ENCODE measurements at places on chromosomes 11 and 22.

DNA sequence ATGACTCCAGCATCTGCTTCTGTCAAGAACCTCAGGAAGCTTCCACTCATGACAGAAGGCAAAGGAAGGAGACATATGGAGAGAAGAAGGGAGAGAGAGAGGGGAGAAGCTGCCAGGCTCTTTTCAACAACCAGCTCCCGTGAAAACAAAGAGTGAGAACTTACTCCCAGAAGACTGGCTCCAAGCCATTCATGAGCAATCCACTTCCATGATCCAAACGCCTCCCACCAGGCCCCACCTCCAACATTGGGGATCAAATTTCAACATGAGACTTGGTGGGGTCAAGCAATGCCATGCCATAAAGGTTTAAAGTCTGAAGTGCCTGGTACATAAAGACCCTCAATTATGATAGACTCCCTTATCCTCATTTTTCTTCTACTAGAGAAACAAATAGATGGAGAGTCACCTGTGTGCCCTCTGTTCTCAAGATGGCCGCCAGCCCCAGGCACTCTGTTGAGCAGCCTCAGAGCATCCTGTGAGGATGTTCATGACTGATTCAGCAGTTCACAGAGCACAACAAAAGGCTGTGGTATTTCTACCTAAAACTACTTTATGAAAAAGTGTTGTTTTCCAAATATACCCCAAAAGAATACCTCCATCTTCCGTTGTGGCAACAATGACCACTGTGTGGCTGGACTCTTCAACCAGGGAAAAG lies 69.0 kb upstream of the CRTAM start:
- no peak for DNase-seq

DNA sequence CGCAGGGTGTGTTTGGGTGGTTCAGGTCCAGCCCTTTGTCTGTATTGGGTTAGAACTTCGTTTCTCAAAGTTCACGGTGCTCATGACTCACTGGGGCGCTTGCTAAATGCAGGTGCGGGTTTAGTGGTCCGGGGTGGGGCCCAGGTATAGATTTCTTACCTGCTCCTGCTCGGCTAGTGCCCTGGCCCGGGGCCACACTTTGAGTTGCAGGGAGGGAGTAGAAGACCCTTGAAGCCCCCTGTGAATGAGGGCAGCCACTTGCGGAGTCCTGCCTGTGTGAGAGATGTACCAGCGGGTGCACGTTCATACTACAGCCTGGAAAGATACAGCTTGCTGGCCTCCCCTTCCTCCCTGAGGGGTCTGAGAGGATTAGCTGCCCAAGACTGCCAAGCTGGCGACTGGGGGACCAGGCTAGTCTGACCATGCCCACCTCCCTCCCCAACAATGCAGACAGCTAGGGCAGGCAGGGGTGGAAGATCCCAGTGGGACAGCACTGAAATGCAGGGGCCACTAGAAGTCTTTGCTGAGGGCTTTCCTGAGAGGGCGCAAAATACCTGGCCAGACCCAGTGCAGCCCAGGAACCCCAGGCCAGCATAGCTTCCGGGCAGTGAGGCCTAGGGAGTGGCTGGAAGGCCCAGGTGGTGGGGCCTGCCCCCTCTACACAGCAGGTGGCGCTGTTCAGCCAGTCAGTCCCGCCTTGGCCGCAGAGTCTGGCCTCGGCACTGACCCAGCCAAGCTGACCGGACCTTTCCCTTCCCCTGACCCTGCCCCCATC lies 5.1 kb upstream of the MYRF start:
- peak; percentile 52 for DNase-seq

DNA sequence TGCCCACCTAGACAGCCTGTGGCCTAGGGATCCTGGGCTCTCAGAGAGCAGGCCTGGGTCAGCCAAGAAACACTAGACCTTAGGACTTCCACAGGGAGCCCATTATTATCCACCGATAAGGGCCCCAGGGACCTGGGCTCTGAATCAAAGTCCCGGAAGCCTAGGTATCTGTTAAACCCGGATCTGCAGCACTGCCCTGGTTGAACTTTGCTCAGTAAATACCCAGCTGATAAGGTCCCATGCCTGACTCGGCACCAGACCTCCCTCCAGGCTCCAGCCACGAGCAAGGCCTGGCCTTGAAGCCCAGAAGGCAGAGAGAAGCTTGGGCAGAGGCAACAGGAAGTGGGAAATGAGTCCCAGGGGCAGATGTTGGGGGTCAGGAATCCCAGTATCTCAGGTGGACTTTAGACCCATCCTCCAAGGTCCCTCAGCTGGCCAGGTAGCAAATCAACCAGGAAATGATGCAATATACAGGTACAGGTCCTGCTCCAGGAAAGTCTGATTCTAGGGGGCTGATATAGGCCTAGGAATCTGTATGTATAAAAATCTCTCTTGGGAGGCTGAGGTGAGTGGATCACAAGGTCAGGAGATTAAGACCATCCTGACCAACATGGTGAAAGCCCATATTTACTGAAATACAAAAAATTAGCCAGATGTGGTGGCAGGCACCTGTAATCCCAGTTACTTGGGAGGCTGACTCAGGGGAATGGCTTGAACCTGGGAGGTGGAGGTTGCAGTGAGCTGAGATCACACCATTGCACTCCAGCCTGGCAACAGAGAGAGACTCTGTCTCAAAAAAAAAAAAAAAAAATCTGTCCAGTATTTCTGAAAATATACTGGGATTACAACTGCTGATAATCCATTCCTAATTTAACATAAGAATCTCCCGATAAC lies 18.7 kb downstream of the POU2AF1 start:
- no peak for DNase-seq

- no peak for DNase-seq
Measured at GRCh38 chr11:3685923-3686322, 14.7 kb upstream of the CHRNA10 start.

GRCh38 chr11:131792243-131792642 lies 421.8 kb downstream of the NTM start:
- DNase-seq, result no peak

DNA sequence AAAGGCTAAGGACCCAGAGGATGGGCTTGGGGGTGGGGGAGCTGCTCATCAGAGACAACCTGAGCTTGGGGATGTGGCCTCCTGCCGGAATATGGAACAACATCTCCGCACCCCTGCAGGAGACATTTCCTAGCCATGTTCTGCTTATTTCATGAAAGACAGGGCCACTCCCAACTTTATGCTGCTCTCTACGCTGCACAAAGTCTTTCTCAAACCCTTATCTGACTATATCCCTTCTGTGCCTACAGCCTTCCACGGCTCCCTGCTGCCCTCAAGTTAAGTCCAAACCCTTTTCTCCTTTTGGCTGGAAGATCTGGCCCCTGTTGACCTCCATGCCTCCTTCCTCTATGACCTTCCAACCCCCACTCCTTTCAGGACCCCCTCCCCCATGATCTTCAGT lies 562.0 kb downstream of the MN1 start:
- DNase-seq, result no peak

GRCh38 chr22:48500471-48501230 lies 1327.0 kb downstream of the BRD1 start:
- no peak for DNase-seq

GRCh38 chr11:65298655-65299179 lies 15.9 kb upstream of the CDC42EP2 start:
- no peak for DNase-seq

GRCh38 chr22:23984430-23984829 lies 4.5 kb downstream of the GSTT2 start:
- DNase-seq, result peak; percentile 75

DNA sequence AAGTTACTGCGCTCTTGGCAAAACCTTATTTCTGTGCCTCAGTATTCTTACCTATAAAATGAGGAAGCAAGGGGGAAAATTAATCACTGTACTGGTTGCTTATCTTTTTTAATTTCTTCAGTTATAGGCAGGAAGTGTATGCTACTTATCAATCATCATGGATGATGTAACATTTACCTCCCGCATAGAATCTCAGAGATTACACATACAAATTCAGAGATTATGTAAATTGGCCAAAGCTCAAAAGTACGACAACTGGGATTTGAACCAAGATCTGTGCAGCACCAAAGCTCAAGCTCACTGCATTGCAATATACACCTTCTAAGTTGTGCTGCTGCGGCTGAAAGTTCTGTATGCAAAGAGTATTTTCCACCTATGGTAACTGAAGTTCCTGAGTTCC lies 83.0 kb downstream of the PDHX start:
- no peak for DNase-seq

- no peak for DNase-seq
Measured at GRCh38 chr11:7449841-7450214, 35.5 kb upstream of the OLFML1 start.

DNA sequence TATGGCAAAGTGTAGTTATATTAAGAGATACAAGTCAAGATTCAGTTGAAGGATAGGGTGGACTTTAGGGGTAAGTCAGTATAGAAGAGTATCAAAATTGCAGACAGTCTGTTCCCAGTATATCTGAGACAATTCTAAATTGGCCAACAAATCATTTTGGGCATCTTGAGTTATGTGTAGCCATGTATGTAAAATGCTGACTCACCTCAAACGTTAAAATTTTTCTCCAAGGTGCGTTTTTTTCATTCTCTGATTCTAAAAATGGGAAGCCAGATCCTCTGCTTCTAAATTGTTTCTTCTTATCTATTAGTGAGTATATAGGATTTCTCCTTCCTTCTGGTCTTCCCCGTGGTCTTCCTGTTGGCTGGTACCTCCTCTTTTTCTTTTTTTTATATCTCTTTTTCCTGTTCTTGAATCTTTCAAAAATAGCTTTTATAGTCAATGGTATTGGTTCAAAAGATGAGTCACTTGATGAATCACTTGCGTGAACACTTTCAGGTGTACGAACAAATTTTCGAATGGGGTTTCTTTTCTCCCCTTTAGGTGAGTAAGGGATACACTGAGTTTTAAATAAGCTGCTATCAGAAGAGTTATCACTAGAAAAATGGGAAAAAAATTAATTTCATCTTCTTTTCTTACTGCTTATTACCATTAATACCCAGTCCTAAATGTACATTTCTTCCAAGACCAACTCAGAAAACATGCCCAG lies 3.2 kb downstream of the TAF1D start:
- DNase-seq, result no peak

DNA sequence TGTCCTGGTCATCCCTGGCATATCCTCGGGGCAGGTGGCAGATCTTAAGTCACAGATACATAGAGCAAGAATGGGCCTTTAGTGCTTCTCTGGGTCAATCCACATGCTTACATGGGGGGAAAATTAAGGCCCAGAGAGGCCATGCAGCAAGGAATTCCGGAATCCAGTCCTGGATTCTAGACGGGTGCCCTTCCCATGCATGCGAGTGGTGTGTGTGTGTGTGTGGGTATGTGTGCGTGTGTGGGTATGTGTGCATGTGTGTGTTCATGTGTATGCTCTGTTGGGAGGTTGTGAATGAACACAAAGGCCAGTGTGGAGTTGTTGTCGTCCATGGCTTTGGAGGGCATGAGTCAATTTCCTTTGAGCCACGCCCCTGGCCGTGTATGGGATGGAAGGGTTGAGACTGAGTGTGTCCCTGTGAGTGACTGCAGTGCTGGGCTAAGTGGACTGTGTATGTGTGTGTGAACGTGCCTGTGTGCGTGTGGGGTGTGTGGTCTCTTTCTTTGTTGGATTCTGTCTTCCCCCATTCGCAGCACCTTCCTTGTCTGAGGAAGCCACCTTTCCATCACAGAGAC lies 33.4 kb upstream of the EIF3D start:
- DNase-seq, result no peak

GRCh38 chr11:100830978-100831732 lies 144.1 kb downstream of the ARHGAP42 start:
- DNase-seq, result no peak

DNA sequence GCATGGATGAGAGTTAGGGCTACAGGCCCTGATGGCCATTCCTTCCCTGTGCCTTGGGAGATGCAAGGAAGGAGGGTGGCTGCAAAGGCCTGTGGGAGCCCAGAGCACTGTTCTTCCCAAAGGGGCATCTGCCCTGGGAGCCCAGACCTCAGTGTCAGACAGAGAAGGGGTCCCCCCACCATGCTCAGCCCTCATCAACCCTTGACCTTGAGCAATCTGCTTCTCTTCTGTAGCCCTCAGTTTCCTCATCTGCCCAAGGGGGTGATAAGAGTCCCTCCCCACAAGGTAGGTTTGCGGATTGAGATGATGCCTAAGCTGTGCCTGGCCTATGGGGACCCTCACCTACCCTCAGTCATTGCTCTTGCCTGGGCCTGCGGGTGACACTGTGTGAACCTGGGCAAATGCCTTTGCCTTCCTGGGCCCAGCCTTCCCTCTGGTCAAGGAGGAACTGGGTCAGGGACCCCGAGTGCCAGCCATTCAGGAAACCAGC lies 47.5 kb downstream of the IGLL5 start:
- no peak for DNase-seq

DNA sequence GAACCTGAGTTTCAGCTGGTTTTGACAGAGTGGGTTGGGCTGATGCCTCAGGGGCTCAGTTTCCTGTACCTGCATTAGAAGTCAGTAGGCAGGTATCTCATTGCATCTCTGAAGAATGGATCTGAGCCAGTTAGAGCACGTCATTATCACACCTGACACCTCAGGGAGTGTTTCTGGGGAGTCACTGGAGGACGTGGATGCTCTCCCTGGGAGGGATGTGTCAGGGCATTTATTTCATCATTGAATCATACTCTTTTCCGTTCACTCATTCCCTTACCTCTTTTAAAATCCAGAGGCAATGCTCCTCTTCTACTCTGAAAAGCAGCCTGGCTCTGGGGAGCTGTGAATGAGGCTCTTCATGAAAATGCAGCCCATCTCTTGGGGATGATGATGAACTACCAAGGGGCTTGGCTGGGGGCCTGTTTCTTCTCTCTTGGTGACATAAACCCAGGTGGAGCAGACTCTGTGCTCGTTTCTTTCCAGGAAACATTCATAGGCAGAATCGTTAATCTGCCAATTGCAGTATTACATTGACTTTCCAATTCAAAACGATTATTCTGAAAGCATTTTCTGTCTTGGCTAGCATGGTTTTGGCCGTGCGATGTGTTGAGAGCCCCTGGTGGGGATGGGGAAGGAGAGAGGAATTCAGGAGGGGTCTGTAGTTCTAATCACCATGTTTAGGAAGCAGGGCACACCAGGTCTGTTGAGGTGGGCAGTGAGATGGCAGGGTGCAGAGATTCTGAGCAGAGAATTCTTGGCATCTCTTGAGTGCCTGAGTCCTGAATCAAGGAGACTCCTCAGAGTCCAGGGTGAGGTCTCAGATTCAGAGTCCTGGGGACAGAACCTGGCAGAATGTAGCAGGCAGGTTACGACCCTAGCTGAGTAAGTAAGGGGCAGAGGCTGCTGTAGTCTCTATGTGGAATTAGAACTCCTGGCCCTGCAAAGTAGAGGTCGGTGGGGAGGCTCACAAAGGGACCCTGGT lies 12.6 kb downstream of the PARVA start:
- DNase-seq, result no peak

- no peak for DNase-seq
Measured at GRCh38 chr11:106208760-106209159, 131.3 kb downstream of the AASDHPPT start.

GRCh38 chr11:10604798-10605197 lies 36.3 kb upstream of the LYVE1 start:
- no peak for DNase-seq

DNA sequence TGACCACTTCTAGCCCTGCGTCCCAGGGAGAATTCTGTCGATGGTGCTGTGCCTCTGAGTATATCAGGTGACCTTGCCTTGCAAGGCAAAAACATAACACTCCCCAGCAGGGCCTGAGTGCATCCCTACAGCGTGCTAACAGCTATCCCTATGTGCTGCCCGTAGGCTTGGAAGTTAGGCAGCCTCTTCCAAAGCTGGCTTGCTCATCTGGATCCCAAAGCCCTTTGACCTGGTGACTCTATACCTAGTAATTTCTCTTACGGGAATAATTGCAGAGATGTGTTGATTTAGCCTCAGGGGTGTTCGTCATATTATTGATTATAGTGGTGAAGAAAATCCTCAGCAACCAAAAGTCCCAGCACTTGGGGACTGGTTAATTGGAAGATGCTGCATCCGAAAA lies 32.6 kb upstream of the CRYBB3 start:
- DNase-seq, result no peak

Measured in activated CD4-positive, alpha-beta T cell treated with anti-CD3 and anti-CD28 coated beads, Interleukin-2, amount 50 U/mL, for 48 hours (primary cell).